ENCODE measurements at places on chromosomes 7 and 10.

DNA sequence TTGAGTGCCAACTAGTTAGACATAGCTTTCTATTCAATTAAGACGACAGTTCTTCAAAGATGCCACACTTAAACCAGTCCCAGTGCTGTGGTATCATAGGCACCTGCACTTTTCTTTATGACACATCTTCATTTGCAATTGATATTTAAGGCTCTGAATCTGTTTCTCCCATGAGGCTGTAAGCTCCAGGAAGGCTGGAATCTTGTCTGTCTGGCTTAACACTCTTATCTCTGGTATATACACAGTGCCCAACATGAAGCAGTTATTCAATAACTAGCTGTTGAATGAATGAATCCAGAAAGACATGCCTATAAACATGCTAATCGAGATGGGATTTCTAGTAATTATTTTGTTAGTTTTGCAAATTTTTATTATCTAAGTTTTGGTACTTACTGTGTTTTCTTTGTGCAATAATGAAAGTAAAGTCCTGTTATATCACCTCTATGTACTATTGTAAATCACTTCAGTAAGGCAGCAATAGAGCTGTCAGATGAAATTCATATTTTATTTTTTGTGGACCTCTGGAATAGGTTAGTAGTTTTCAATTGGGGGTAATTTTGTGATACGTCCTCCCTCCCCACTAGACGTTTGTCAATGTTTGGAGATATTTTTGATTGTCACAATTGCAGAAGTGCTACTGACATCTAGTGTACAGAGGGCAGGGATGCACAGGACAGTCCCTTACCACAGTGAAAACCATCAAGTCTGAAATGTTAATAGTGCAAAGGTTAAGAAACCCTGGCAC, 51.3 kb upstream of the STEAP4 start:
- DNase-seq, result peak; percentile 3

DNA sequence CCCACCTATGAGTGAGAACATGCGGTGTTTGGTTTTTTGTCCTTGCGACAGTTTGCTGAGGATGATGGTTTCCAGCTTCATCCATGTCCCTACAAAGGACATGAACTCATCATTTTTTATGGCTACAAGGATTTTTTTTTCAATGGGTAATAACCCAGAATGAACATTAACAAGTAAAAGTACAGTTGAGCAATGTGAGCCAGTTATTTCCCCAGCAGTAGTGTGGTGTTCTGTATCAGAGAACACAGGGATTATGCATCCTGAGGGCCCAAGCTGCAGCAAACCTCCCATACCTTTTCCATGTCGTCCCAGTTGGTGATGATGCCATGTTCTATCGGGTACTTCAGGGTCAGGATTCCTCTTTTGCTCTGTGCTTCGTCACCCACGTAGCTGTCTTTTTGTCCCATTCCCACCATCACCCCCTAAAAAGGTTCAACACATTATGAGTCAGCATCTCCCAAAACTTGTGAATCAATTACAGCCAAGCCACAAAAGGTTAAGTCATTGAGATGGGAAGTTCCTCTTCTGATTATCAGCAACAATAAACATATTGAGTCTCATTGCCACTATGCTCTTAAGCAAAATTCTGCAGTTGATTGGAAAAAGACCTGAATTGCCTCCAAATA, 5.5 kb downstream of the ACTA2 start:
- DNase-seq, result no peak

DNA sequence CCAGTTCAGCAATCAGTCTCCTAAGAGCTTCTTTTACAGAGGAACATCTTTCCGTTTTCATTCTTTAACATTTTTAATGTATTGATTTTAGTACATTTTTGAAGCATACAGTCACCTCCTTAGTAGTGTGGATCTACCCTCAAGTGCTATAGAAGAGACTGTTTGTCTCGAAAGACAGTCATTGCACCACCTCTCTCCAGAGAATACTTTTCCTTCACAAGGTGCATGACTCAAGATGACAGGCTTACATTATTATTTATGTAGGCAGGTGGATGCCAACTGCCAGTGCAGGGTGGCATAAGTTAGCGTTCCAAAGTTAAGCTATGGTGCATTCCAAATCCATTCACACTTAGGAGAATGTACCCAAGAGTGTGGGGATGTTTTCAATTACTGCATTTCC, 71.8 kb downstream of the ZEB1 start:
- no peak for DNase-seq

- DNase-seq, result no peak
Observed at GRCh38 chr7:157496416-157497275, 159.8 kb downstream of the DNAJB6 start.

DNA sequence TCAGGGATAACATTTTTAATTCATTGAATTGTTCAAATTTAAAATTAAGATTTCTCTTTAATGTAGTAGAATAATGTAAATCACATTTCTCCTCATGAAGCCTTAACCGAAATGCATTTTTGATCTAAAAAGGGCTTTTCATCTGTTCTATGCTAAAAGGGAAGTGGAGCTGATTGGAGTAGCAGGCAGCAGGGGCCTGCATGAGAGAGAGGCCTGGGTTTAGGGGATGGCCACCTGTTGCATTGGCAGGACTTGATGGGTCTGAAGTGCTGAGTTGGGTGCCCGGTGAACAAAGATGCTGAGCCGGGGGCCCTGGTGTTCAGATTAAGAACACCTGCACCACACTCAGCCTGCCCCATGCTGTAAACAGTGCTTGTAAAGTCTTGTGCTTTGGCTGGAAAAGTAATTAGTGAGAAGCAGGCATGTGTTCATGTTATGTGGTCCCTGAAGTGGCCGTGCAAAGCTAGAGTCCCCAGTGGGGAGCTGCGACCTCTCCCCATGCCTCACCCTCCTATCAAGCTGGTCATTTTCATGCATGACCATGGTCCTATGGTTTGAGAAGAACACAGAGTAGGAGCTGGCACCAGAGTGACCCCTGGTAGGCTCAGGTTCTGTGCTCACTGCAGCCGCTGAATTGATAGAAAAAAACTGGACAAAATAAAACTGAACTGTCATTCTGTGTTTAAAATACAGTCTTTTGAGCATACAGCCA, 124.3 kb downstream of the ADCY1 start:
- DNase-seq, result no peak

DNA sequence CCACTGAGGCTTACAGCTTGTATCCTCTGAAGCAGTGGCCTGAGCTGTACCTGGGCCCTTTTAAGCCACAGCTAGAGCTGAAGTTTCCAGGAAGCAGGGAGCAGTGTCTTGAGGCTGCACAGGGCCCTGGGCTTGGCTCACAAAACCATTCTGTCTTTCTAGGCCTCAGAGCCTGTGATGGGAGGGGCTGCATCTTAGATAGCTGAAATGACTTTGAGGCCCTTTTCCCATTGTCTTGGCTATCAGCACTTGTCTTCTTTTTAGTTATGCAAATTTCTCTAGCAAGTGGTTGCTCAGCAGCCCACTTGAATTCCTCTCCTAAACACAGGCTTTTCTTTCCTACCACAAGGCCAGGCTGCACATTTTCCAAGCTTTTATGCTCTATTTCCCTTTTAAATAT, 864.2 kb downstream of the REEP3 start:
- no peak for DNase-seq

- no peak for DNase-seq
Observed at GRCh38 chr10:71694039-71694501, 25.5 kb downstream of the C10orf105 start.

GRCh38 chr7:130090745-130091532, 20.6 kb downstream of the KLHDC10 start:
- DNase-seq, result no peak

DNA sequence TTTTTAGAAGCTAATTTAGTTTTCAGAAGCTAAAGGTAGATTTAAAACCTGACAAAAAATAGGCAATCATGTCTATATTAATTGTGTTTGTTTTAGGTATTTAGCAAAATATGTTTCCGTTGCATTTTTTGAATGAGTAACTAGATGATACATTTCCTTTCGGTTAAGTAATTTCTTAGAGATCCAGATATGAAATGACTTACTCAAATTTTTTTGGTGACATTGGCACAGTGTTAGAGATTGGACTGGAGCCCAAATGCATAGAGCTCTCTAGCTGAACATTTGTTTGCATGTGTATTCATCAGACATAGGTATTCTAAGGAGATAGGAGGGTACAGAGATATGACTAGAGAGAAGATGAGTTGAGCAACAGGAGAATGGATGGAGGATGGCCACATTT, 1.9 kb downstream of the BUB3 start:
- DNase-seq, result peak; percentile 77

GRCh38 chr10:128386816-128387604, 260.8 kb upstream of the MKI67 start:
- DNase-seq, result no peak

DNA sequence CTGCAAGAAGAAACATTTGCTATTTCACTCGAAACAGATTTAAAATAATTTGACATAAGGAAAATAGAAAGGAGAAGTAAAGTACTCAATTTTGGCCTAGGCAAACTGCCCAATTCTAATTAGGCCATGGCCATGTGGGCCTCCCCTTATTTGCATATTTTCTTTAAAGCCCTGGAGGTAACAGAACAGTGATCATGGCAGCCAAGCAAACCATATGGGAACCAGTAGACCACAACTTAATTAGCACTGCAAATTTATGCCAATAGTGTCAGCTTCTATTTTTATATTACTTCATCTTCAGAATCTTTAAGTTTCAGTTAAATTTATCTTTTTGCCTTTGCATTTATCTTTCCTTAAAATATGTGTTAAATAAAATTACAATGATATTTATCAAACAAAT, 63.3 kb upstream of the THSD7A start:
- no peak for DNase-seq

- DNase-seq, result no peak
Observed at GRCh38 chr10:878333-878759, 53.2 kb downstream of the LARP4B start.

GRCh38 chr7:537911-538634, 18.4 kb upstream of the PDGFA start:
- peak; percentile 98 for DNase-seq

DNA sequence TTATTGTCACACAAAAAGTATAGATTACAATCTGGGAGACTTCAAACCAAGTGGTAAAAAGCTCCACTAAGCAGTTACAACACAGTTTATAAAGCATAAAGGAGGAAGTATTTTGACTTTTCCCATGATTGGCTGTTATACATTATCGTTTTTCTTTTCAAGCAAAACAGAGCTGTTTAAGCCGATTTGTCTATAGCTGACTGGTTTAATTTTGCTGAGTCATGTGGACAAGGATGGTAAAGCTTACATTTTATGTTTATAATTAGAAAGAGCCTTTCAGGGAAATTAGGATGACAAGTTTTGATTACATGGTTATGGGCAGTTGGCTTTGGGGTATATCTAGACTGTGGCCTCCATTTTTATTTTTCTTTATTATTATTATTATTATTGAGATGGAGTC, 152.5 kb upstream of the STK17A start:
- no peak for DNase-seq

GRCh38 chr7:81791568-81792518, 22.0 kb upstream of the HGF start:
- DNase-seq, result no peak

DNA sequence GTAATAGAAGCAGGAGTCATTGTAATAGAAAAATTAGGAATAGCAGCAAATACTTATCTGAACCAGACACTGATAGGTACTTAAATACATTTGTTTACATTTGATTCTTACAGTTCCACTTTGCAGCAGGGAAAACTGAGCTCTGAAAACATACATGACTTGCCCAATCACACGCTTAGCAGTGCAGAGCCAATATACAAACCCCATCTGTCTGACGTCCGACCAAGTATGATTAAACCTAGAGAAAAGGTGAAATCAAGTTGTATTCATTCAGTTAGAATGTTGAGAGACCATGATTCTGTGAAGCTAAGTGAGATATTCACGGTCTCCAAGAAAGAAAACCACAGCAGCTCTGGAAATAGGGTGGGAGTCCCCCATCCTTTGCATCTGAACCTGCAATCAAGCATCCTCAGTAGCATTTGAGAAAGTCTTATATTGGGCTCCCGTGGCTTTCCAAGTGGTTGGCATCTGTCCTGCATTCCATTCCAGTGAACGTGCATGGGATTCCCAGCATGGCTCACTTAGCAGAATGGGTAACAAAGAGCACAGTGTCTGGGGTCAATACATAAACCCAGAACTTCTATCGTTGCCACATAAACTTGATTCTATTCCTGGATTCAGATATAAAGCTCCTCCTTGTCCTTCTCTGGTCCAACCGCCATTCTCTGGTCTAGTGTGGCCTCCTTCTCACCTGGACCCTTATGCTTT, 148.7 kb upstream of the RSU1 start:
- DNase-seq, result peak; percentile 99

- peak; percentile 53 for DNase-seq
Observed at GRCh38 chr7:137625197-137625596, 221.6 kb downstream of the DGKI start.

DNA sequence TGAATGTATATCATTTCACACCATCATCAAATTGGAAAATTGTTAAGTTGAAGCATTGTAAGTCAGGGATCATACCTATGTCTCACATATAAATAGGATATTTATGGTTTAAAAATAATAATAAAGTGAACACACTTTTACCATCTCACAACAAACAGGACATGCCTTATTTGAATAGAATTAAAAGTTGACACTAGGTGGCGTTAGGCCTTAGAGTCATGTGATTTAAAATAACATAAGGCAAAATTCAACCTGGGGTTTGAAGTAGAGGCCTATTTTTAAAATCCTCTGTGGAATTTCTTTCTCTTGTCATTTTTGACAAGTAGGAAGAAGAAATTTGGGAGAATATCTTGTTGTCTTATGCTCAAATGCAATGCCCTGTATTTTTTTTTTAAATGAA, 184.7 kb upstream of the PCDH15 start:
- peak; percentile 1 for DNase-seq
